ENCODE measurements at places on chromosomes 2 and 18. TPM values are rescaled to one million over a fixed set of nuclear protein-coding genes. Genes with fewer than 3 reads are reported as not detected.

The NT5DC4 gene
- total RNA-seq: not detected

The GKN2 gene
- not detected for total RNA-seq

The ZNF142 gene
- 31.0 TPM for total RNA-seq

The ZFP36L2 gene
- total RNA-seq: 2.8 TPM

The KIF3C gene
- 155 TPM for total RNA-seq

The NFE2L2 gene
- 15.7 TPM for total RNA-seq

The SERPINB13 gene
- not detected for total RNA-seq

The WDR12 gene
- 26.6 TPM for total RNA-seq

The COLEC12 gene
- total RNA-seq: 5.0 TPM

The RUFY4 gene
- not detected for total RNA-seq

The CD207 gene
- total RNA-seq: not detected

The SERPINB3 gene
- total RNA-seq: not detected

The UGT1A7 gene
- total RNA-seq: not detected

The ERBB4 gene
- total RNA-seq: 151 TPM

The WDR7 gene
- total RNA-seq: 138 TPM

The SULT1C2 gene
- total RNA-seq: 0.31 TPM

The KDM3A gene
- 46.6 TPM for total RNA-seq

The FAM161A gene
- total RNA-seq: 29.1 TPM

The GAL3ST2 gene
- total RNA-seq: 1.3 TPM

Data from parietal lobe (tissue), 2 donors.